ENCODE measurements at places on chromosomes 5 and 9.

- DNase-seq: no peak
These were observed 1939.8 kb downstream of the EFNA5 start for GRCh38 chr5:105730982-105731381.

DNA sequence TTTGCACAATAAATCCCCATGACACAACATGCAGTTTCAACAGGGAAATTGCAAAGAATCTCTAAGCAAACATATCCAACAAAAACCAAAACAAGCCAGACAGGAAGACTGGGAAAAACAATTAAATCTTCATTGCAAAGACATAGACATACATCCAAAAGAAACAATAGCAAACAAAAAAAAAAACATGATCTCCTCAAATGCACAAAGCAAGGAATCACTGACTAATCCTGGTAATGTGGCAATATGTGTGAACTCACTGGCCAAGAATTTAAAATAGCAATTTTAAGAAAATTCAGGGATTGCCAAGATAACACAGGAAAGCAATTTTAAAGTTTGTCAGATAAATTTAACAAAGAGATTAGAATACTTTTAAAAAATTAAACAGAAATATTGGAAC, 520.1 kb upstream of the SMC2 start:
- DNase-seq: no peak

DNA sequence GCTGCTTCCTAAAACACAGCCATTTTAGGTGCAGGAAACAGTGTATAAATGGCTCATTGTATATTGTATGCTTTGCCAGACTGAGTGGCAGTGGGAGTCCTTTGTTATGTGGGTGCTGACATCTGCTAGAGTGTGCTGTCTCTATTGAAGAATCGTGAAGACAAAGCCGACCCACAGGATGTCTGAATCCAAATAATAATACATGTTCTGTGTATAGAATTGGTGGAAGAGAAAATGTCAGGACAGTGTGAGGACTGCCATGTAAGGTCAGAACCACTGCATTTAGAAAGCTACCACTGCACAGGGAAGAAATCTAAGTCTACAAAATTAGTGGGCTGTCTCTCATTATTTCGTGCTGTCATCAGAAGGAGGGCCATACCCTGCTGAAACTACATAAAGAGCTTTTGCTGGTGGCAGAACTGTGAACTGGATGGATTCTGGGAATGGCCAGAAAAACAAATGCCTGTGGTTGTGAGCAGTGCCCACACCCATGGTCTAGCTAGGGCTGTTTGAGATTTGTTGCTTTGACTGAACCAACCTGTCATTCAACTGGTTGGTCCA, 2.5 kb downstream of the IL7R start:
- DNase-seq: no peak

DNA sequence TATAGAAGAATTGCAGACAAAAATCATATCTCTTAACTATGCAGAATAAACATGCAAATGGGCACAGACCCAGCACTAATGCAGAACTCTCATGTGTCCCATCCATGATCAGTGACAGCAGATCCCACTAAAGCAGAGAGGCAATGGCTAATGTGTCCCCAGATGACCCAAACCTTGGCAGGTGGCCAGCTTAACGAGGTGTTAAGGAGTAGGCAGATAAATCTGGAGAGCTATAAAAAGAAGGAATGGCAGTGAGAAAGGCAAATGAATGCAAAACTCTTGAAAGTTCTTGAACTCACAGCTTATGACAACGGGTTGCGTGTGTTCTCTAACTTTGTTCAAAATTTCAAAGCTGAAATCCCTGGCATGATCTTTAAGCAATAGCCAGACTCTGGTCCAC, 265.4 kb downstream of the RASEF start:
- no peak for DNase-seq

DNA sequence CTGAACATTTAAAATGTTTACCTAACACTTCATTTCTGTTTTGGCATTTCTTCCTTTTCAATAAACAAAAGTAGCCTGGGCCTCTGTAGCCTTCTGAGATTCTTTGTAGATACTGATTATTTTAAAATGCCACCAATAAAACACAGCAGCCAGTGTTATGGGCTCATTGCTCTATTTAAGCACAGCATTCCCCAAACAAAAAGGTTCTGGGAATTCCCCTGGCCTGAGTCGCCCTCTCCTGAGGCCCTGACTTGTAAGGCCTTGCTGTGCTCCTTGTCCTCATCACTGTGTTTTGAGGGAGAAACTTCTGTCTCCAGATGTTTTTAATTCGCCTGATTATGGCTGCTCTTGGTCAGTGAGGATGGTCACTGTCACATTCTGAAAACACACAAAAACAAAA, 33.0 kb upstream of the CTXN3 start:
- DNase-seq: no peak

DNA sequence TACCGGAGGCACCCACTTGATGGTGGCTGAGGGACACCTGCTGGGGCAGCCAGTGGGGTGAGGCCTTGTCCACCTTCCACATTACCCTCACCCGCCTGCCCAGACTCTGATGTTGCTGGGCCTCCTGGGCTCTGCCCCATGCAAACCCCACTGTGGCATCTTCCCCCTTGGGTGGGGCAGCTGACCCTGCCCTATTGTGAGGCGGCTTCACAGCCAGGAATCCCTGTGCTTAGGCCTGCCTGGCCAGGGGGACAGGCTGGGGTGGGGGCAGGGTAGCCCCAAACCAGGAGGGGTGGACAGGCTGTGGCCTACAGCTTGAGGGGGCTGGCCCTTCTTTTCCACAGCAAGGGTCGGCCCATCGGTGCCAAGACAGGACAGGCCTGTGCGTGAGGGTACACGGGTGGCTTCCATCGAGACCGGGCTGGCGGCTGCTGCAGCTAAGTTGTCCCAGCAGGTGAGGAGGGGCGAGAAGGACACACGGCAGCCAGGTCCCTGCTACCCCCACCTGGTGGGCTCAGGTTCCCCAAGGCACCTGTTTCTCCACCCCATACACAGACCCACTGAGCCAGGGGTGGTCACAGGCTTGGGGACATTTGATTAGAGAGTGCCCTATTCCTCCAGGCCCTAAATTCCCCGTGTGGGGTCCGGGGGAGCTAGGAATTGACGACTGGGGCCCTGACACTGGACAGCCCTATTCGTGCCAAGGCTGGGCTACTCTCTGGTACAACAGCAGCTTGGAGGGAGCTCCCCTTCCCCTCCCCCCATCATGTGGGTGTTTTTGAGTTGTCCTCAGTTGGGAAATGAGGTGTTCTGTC, 99.2 kb downstream of the PHF2 start:
- DNase-seq: no peak

GRCh38 chr5:93519740-93520139, 61.3 kb downstream of the NR2F1-AS1 start:
- DNase-seq: no peak

DNA sequence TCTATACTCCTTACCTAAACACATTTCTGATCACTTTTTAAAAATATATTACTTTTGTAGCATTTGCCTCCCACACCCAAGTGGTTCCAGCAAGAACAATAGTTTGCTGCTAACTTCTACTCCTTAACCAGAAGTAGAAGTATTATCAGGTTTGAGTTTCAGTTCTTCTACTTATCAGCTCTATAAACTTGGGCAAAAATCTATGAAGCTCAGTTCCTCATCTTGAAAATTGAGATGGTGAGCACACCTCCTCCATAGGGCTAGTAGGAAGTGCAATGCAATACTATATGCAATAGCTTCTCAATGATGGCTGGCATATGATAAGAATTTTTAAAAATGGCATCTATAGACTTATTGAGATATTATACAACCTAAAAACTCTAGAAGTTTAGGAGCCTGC, 283.7 kb downstream of the TLR4 start:
- no peak for DNase-seq

GRCh38 chr5:107919969-107920368, 249.2 kb upstream of the EFNA5 start:
- DNase-seq: no peak

Measured in large intestine (tissue), 12 donors.